Renal cortex interstitium (tissue), 15 donors: ENCODE measurements at places on chromosomes 13 and 19. TPM values are rescaled to one million over a fixed set of nuclear protein-coding genes. Genes with fewer than 3 reads are reported as not detected.

GRCh38 chr13:22077205-22077683, 406.4 kb downstream of the FGF9 start:
- no peak for DNase-seq

GRCh38 chr13:48562296-48563066, 29.6 kb upstream of the RCBTB2 start:
- DNase-seq = no peak

DNA sequence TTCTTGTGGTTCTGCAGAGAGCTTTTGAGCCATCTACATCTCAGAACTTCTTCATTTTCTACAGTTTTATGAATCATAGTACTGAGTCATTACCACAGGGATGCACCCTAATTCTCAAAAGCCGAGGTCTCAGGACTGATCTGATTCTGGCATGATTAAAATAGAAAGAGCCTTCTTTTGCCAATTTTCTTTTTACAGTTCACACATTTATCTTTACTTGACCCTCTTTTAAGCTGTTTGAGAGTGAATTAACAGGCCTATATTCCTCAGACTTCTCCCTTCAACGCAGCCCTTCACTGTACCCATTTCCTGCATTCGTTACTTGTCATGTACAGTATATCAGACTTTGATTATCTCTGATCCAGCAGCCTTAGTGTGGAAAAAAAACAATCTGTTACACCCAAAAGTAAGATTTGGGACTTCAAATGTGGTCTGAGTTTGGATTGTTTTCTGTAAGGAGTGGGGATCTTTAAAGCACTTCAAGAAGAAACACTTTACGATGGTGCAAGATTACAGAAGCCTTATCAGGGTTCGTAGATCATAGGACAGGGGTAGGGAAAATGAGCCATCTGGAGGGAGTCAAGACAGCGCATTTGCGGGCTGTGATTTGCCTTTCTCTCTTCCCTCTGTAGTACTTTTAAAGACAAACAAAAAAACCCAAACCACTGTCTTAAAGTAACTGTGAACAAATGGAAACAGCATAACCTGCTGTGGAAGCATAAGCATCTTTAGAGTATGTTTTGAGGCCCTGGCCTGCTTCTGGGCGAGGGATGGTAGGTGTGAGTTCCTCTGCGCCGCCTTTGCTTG, 15.3 kb upstream of the GPR183 start:
- no peak for DNase-seq

DNA sequence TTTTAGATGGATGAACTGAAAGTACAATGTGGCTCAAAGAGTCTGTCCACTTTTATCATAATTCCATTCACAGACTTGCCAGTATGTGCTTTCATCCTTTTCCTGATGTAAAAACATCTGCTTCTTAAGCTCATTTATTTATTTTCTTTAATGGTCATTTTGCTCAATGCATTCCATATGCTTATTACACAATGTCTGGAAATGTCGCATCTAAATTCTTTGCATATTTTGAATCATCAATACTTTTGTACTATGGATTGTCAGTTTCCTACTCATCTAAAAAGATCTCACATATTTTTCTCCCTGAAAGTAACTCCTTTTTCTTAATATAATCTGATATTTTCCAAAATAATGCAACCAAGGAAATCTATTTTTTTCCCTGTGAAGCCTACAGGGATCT, 1315.8 kb downstream of the EFNB2 start:
- no peak for DNase-seq

GRCh38 chr19:597406-598315, 8.0 kb downstream of the HCN2 start:
- DNase-seq = no peak

GRCh38 chr13:44052780-44053184, 173.1 kb downstream of the LACC1 start:
- DNase-seq = no peak

DNA sequence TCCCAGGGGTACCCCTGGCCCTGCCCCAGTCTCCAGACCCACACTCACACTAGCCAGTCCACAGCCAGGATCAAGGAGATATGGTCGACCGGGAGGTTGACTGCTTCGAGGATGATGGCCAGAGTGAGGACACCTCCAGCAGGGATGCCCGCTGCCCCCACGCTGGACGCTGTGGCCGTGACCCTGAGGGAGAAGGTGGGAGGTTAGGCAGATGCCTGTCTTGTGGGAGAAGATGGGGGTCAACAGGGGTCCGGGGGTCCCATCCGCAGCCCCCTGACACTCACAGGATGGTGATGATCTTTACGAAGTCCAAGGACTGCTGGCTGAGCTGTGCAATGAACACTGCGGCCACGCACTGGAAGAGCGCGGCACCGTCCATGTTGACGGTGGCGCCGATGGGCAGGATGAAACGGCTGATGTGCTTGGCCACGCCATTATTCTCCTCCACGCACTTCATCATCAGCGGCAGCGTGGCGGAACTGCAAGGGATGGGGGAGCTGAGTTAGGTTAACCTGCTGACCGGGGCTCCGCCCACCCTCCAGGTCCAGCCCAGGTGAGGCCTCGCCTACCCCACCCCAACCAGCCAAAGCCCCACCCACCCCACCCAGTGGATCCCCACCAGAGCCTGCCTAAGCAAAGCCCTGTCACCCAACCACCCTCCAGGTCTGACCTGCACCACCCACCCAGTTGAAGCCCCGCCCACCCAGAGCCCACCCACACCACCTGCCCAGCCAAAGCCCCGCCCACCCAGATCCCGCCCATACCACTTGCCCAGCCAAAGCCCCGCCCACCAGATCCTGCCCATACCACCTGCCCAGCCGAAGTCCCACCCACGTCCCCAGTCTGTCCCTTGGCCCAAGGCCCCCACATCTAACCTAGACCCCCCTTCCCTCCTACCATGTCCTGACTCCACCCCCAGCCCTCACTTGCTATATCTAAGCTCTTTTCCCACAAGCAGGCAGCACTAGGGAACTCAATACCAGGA, 11.2 kb downstream of the SLC1A5 start:
- DNase-seq = no peak

DNA sequence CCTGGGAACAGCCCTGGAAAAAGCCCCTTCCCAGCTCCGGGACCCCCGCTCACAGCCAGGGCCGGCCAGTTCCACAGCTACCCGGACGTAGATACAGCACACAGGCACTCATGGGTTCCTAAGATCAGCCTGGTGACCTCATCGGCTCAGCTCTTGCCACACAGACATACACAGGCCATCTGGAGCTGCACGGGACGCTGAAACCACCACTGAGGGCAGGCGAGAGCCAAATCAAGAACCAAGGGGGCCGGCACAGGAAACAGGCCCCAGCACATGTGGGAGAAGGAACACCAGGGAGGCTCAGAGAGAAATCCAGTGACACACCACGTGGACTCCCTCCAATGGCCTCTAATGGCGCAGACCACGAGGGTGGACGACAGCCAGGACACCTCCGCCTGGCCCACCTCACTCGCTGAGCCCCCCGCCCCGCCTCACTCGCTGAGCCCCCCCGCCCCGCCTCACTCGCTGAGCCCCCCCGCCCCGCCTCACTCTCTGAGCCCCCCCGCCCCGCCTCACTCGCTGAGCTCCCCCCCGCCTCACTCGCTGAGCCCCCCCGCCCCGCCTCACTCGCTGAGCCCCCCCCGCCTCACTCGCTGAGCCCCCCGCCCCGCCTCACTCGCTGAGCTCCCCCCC, 69.7 kb upstream of the C13orf46 start:
- DNase-seq = no peak

DNA sequence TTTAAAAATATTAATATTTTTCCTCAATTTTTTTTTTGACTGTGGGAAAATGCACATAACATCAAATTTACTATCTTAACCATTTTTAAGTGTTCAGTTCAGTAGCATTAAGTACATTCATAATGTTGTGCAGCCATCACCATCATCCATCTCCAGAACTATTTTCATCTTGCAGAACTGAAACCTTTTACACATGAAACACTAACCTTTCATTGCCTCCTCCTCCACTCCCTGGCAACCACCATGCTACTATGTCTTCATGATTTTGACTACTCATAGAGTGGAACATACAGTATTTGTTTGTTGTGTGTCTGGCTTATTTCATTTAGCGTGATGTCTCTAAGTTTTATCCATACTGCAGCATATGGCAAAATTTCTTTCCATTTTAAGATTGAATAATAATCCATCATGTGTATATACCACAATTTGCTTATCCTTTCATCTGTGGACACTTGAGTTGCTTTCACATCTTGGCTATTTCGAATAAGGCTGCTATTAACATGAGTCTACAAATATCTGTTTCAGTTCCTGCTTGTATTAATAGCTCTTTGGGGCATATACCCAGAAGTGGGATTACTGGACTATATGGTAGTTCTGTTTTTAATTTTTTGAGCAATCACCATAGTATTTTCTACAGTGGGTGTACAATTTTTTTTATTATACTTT, 376.4 kb downstream of the MTUS2 start:
- DNase-seq = no peak

- DNase-seq = no peak
Observed at GRCh38 chr19:10289836-10290356, at the start of gene ICAM5. Gene ICAM5, plus strand, starts transcription at chr19:10289952. Its CDS starts 92 bp downstream, at chr19:10290044.

- DNase-seq = no peak
Observed at GRCh38 chr13:75782985-75783384, 146.9 kb downstream of the LMO7 start.

- DNase-seq = no peak
Observed at GRCh38 chr19:28307487-28307886, 905.5 kb downstream of the UQCRFS1 start.

GRCh38 chr13:93502071-93502470, 275.5 kb downstream of the GPC6 start:
- no peak for DNase-seq

DNA sequence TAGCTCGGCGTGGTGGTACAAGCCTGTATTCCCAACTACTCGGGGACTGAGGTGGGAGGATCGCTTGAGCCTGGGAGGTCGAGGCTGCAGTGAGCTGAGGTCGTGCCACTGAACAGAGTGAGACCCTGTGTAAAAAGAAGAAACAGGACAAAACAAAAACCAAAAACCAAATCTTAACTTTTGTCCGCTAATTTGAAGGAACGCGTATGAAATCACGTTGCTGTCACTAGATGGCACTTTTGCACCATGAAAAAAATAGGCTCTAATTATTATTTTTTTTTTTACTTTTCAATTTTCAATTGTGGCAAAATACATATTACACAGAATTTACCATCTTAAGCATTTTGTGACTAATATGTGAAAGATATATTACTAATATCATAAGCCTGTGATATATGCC, 17.6 kb upstream of the ZNF835 start:
- no peak for DNase-seq

DNA sequence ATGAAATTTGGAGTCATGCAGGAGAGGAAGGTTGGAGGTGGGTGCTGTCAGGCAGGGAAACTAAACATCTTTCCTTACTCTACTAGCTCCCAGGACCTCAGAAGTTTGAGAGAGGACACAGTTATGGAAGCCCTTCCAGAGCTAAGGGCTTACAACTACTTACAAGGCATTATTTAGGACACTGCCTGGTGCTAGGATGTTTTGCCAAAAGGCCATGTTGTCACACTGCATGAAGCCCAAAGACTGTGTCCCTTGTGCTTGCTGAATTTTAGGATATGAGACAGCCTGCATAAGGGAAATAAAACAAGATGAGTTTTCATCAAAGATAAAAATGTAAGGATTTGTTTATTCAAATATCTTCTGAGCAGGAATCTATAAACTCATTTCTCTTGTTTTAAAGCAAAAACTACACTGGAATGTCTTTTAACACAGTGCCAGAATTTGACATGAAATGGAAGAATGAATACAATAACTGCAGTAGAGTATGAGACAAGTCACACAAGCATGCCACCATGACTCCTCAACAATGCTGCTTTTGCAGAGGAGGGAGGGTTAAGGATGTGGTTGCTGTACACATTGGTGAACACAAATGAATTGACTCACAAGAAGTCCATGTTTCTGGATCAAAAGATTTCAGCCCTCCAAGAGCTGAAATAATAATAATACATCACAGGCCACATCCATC, 258.4 kb downstream of the SPRY2 start:
- DNase-seq = no peak

- DNase-seq = no peak
Observed at GRCh38 chr13:24071423-24072075, 89.0 kb upstream of the SPATA13 start.

The PLPP2 gene
- 2.8 TPM for polyA plus RNA-seq

The KCNJ14 gene
- 0.72 TPM for polyA plus RNA-seq

The NKPD1 gene
- polyA plus RNA-seq = 0.09 TPM

The SIGLEC5 gene
- polyA plus RNA-seq = not detected
